Stimulated activated CD4-positive, alpha-beta T cell treated with anti-CD3 and anti-CD28 coated beads, TNF-alpha, amount 100 ng/mL, for 1 hour (primary cell): ENCODE measurements at places on chromosomes 13 and 19.

GRCh38 chr13:50587115-50587514 lies 256.4 kb downstream of the DLEU7 start:
- DNase-seq: no peak

- no peak for DNase-seq
Measured at GRCh38 chr19:29185427-29185826, 27.5 kb downstream of the UQCRFS1 start.

DNA sequence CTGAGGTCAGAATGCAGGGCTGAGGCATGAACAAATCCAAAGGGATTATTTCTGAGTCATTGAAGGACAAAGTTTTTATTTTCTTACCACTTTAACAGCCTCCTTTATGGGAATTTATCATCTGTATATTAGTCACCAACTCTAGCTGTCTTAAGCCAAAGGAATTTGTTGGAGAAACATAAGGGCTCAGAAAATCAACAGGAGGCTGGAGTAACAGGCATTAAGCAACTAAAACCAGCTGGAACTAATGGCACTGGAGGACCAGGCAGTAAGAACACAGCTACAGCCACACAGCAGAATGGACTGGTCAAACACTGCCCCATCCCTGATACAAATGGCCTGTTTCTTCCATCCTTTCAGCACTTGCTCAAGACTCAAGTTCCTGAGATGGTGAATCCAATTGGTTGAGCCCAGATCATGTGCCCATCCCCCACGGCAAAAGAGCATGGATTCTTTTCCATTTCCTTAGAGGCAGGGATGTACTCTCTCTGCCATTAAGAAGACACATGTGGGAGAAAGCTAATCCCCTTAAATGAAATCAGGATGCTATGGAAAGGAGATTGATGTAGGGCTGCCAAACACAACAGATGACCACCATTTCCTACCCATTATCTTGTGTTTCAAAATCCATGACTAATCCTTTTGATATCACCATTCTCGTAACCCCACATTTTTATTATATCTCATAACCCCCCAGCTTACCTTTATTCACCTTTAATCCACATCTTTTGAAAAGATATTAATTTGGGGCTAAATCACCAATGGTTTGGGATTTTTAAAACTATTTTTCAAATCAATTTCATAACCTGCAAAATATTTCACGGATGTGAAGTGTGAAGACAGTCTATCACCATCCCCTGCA lies 157.0 kb upstream of the FNDC3A start:
- no peak for DNase-seq

- DNase-seq: no peak
Measured at GRCh38 chr13:37505531-37505930, 93.0 kb downstream of the POSTN start.

- no peak for DNase-seq
Measured at GRCh38 chr19:40358773-40359172, 10.3 kb downstream of the PLD3 start.

DNA sequence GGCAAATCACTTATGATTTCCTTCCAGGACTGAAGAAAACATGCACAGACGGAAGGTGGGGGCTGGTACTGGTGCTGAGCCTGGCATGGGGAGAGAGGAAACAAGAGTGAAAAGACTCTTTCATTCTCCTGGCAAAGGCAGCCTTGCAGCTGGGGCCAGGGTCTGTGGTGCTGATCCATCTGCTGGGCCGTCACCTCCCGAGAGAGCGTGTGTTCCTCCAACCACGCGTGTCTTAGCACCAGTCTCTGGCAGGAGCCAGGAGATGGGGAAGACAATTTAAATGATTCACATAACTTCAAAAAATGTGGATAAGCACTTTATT lies 23.9 kb upstream of the SPART start:
- DNase-seq: no peak

DNA sequence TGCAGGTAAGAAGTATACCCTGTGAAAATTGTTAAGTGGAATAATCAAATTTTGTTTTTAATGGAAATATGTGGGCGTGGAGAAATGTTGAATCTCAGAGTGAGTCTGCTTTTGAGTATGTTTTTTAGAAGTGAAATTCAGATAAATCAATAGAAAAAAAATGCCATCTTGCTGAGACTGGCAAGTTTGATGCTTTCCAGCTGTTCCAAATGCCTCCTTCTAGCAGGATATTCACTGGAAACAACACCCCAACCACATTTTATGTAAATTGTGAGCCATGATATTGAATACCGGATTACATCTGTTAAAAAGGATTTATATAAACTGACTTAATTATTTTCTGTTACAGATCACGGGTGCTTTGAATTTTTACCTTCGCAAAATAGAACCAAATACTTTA lies 115.4 kb downstream of the ITGBL1 start:
- no peak for DNase-seq

DNA sequence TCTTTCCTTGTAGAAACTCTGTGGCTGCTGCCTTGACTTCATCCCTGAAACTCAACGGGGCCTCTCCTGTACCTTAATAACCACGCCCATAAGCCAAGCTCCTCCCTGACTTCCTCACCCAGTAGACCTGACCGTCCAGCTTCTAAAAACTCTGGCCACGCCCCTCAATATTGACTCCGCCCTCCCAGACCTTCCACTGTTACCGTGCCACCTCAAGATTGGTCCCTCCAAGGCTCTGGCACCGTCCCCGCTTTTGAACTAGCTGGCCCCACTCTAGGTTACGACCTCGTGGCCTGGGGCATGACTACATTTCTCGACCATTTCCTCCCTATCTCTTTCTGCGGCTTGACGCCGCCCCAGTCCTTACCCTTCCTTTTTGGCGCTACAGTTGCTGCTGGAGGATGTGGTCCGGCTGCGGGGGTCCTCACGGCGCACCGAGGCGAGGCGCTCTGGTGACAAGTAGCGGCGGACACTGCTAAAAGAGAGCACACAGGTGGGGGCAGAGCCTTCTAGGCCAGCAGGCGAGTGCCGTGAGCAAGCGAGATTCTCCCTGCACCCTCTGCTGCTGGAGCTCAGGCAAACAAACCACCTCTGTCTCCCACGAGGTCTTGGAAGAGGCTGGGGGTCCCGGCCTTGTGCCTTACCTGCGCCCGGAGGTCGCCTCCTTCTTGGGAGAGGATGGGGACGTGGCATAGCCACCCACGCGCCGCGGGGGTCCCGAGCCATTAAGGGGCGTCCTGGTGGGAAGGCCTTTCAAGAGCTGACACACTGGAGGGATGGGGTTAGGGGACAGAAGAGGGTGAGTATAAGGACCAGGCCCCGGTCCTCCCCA lies 2.3 kb upstream of the EML2 start:
- no peak for DNase-seq

GRCh38 chr19:28042516-28042915 lies 1170.4 kb downstream of the UQCRFS1 start:
- DNase-seq: no peak

DNA sequence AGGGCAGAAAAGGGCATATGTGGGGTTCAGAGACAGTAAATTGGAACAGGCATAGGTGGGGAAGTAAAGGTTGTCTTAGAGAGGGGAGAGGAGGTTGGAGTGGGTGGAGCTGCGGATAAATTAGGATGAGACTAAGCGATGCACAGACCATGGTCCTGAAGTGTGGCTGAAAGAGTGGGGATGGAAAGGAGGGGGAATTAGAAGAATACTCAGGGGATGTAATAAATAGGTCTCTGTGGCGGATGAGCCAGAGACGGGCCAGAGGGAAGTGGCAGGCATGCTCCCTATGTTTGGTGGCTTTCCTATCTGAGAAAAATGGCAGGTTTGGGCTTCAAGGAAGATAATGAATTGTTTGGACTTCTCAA lies 123.4 kb downstream of the OLFM4 start:
- no peak for DNase-seq

GRCh38 chr13:49927755-49928154 lies 8.4 kb downstream of the SPRYD7 start:
- no peak for DNase-seq

DNA sequence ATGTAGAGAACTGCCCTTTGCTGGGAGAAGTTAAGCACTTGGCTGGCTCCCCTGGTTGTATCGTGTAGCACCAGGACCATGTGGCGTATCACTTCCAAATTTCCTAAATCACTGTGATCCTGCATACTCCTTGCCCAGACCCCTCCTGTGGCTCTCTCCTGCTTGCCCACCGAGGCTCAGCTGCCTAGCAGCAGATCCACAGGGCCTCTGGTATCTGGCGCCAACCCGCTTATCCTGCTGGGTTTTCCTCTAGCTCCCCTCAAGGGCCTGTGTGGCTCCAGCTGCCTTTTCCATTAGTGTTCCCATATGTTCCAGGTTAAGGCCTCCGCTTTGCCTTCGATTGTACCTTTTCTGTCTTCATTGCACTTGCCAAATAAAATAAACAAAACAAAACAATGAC lies 16.5 kb downstream of the LRCH1 start:
- no peak for DNase-seq

DNA sequence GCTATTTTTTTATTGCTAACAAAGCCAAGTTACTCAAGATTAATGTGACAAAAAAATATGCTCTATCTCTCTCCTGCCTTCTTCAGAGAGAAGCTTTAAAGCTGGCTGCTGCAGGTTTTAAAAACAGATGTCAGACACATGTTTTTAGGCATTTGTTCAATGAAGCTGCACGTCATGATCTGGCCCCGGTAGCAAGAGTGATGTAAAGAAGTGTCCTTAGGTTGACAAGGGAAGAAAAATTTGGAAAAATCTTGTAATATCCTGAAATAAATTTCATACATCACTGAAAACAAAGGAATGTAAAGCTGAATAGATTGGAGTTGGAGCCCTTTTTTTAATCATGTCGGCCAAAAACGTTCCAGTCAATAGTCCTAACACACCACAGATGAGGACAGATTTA lies 531.4 kb upstream of the NBEA start:
- no peak for DNase-seq

- DNase-seq: no peak
Measured at GRCh38 chr19:5269926-5270325, 70.7 kb downstream of the PTPRS start.

DNA sequence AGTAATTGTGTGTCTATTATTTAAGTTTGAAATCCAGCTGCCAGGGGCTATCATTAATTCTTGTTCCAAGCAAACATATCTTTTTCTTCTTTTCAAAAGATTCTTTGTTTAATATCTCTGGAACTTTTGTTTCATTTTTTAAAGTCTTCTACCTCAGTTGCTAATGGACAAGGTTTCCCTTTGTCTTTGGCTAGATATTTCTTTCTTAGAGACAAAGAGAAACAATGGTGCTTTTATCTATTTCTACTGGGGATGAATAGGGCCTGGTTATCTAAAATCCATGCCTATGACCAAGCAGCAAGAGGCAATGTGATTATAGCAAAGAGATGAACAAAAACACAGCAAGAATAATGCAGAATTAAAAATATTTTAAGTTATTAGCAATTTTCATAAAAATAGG lies 661.3 kb upstream of the KLF12 start:
- DNase-seq: no peak

- no peak for DNase-seq
Measured at GRCh38 chr19:29805031-29805965, 6.5 kb upstream of the CCNE1 start.

- DNase-seq: no peak
Measured at GRCh38 chr19:29687897-29688728, 22.9 kb downstream of the PLEKHF1 start.

DNA sequence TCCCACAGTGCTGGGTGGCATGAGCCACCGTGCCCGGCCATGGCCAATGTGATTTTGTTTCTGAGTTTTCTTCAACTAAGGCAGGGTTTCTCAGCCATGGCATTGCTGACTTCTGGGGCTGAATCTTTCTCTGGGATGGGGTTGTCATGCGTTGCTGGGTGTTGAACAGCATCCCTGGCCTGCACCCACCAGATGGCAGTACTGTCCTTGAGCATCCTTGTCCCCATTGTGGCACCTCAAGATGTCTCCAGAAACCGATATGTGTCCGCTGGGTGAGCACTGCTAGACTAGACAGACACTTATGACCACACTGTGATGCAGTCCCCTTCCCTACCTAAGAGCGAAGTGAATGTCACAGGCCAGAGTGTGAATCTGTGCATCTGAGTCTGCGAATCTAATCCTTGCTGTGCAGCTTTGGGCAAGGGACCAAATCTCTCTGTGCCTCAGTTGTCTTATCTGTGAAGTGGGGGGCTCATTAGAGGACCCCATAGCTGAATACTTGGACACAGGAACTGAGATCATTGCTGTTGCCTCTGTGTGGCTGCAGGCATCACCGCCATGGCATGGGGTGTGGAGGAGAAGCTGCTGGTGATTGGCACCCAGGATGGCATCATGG lies 50.3 kb upstream of the SIN3B start:
- DNase-seq: no peak

DNA sequence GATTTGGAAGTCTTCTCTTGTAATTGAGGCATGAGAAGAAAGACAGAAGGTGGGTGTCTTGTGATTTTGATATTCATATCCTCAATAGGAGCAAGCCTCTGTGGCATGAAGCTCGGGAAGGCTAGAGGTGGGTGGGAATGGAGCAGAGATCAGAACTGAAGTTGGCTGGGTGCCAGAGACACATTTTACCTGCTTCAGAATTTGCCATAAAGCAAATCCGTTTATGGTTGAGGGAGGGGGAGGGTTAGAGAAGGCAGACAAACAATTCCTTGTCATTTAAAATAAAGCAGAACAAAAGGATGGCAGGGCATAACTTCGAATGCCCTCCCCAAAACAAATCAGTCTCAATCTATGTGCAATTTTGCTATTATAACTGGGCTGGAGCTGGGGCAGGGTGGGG lies 305.9 kb downstream of the KLF5 start:
- no peak for DNase-seq

- DNase-seq: no peak
Measured at GRCh38 chr13:33153421-33154404, 131.8 kb downstream of the STARD13 start.

DNA sequence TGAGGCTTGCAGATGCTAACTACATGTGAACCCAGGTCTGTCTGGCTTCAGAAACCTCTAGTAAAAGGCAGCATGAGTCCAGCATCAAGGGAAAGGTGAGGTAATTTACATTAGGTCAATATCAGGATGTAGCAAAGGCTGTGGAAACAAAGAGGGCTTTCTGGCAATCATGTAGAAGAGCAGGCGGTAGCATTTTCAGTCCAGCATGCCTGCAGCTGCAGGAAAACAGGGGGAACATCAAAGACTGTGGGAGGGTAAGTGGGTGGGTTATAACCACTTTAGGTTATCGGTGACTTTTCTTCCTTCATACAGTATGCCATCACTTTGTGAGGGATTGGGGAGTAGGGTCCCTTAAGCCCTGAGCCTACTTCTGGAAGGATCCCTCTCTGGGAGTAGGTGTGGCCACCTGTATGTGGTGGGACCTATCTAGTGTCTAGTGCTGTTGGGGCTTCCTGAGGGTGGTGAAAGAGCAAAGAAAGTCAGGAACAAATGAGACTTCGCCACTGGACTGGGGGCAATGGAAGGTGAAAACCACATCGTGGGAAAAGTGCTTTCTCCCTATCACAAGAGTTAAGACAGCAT lies 10.8 kb downstream of the SUGP2 start:
- no peak for DNase-seq

DNA sequence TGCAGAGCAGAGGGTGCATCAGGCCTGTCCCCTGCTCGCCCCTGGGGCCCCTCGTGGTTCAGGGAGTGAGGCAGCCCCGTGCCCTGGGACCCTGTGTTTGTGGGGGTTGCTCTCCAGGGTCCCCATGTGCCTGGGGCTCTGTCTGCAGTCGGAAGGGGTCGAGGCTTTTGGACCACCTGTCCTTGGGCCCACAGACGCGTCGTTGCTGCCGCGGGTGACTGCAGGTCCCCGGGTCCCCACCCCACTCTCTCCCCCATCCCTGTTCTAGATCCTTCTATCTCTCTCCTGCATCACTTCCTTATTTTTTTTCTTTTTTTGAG lies 1.9 kb downstream of the PCSK4 start:
- no peak for DNase-seq
